ENCODE measurements at places on chromosomes 5 and 9.

- no peak for DNase-seq
Observed at GRCh38 chr9:130201974-130202373, 29.8 kb downstream of the NCS1 start.

DNA sequence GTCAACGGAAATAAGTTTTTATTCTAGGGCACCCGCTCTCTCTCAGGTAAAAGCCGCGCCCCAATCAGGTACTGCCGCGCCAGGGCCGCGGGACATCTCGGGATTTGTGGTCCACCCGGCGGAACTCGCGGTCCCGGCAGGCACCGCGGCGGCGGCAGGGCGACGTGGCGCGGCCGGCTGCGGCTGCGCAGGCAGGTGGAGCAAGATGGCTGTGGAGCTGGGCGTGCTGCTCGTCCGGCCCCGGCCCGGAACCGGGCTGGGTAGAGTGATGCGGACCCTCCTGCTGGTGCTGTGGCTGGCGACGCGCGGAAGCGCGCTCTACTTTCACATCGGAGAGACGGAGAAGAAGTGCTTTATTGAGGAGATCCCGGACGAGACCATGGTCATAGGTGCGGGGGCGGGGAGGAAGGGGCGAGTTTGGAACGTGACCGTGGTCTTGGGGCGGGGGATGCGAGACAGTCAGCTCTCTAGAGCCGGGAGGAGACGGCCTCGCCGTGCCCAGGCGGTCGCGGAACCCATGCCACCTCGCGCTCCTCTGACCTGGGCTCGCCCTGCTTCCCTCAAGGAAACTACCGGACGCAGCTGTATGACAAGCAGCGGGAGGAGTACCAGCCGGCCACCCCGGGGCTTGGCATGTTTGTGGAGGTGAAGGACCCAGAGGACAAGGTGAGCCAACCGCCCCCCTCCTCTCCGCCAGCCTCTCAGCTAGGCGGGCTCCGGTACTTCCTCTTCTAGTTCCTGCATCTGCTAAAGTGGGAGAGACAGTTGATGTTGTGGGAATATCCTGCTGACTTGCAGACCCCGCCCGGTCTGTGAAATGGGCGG lies at the start of gene TMED9:
Gene TMED9 (plus strand): TSS at position 194 of the 825 bp plus-strand sequence. CDS start 12 bp downstream, at position 206.
- peak; percentile 69 for DNase-seq

- no peak for DNase-seq
Observed at GRCh38 chr5:112706446-112707016, 31.2 kb upstream of the APC start.

DNA sequence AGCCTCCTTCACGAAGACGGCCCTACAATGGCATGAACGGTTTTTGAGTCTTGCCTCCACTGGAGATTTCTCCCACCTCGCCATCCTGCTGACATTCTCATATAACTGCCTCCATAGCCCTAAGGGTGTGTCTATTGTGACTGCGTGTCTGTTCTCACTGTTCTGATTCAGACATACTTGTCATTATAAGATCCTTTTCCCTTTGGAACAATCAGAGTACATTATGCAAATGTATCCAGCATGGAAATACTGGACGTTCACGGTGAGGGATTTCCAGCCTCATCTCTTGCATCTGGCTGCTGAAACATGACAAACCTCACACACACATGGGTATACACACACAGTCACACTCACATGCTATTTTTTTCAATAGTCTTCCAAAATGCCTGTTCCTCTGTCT lies 402.1 kb downstream of the DIRAS2 start:
- no peak for DNase-seq

- DNase-seq, result no peak
Observed at GRCh38 chr5:131635684-131636572, 899 bp upstream of the RAPGEF6 start.

DNA sequence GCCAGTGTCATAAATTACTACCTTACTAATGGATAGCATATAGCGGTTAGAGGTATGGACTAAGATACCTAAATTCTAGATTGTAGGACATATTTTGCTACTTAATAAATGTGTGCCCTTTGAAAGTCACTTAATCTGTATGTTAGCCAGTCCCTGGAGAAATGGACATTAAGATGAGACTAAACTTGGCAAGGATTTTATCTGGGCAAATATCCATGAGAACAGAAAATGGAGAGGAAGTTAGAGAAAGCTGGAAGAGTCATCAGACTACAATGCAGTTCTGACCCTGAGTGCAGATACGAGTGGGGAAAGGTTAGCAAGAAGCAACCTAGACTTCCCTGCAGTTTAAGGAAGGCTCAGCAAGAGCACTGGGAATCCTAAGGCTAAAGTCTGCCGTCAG lies 33.0 kb downstream of the TBCA start:
- DNase-seq, result no peak

DNA sequence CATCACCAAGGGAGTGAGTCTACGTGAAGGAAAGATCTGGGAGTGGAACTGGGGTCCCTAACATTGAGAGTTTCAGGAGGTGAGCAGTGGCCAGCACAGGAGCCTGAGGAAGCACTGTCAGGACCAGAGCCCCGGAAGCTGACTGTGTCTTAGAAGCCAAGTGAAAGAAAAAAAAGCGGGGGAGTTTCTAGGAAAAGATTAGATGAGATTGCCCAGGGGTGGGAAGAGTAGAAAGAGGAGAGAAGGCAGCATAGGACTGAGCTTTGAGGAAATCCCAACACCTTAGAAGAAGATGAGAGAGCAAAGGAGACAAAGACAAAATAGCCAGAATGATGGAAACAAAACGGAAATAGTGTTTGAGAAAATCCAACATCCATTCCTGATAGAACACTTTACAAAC lies 37.0 kb upstream of the LRRTM2 start:
- no peak for DNase-seq

DNA sequence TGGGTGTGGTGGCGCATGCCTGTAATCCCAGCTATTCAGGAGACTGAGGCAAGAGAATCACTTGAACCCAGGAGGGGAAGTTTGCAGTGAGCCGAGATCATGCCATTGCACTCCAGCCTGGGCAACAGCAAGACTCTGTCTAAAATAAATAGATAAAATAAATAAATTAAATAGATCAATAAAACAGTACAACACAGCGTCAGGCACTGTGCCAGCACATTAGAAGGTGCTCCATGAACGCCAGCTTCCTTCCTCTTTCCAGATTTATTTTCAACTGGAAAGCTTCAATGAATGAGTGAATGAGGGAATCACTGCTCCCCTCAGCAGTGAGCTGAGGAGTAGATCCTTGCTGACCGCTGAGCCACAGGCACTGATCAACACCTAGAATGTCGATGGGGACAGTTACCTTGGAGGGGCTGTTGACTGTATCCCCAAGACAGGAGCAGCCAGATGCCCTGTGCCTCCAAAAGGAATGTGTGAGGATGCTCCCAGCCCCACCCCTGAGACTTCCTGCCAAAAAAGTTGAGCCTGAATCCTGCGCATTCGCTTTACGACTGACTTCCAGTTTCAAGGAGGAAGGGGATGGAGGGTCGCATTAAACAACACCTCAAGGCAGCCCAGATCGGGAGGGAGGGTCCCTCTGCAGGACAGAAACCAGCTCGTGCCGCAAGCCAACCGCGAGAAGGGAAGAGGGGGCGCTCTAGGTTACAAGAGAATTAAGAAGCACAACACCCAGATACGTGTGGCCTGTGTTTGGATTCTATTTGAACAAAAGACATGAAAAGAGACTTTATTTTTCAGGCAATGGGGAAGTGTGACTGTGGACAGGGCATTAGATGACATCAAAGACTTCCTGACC lies 54.0 kb upstream of the CNOT6 start:
- no peak for DNase-seq

- DNase-seq, result no peak
Observed at GRCh38 chr5:7897014-7897600, 28.2 kb downstream of the MTRR start.

DNA sequence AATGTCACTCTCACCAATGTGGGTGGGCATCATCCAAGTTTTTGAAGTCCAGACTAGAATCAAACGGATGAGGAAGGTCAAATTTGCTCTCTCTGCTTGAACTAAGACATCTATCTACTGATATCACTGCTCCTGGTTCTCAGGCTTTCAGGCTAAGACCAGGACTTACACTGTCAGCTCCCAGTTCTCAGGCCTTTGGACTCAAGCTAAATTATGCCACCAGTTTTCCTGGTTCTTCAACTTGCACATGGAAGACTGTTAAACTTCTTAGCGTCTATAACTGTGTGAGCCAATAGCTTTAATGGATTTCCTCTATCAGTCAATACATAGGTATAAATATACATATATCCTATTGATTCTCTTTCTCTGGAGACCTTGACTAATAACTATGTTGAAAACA lies 35.3 kb downstream of the LYRM7 start:
- no peak for DNase-seq

DNA sequence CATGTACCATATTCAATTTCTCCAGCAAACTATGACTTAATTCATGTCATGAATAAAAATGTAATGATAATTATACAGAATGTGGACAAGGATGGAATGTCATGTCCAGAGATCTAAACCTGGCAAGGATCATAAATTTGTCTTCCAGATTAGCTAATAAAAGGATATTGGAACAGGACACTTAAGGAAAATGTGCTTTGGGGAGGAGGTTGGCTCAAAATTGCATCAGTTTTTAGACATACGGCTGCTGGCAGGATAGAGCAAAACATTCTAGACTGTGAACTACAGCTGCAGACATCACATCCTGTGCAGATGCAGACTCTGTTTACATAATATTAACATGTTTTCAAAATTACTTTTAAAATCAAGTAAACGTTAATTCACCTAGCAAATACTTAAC lies 248.4 kb downstream of the TLR4 start:
- DNase-seq, result no peak

GRCh38 chr9:112544477-112544876 lies 57.9 kb downstream of the KIAA1958 start:
- DNase-seq, result no peak

DNA sequence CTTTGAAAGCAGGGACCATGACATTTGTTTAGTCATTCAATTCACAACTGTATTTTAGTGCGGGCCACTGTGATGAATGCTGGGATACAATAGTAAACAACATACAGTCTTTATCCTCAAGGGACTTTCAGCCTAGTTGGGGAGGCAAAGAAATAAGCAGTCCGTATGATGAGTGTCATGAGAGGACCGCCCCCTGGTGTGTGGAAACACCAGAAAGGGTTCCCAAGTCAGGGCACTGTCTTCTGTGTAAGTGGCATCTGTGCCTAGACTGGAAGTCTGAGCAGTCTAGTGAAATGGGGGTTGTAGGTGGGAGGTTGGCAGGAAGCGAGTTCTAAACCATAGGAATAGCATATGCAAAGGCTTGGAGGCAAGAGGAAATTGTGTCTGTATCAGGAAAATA lies 6.8 kb downstream of the C9orf43 start:
- no peak for DNase-seq

DNA sequence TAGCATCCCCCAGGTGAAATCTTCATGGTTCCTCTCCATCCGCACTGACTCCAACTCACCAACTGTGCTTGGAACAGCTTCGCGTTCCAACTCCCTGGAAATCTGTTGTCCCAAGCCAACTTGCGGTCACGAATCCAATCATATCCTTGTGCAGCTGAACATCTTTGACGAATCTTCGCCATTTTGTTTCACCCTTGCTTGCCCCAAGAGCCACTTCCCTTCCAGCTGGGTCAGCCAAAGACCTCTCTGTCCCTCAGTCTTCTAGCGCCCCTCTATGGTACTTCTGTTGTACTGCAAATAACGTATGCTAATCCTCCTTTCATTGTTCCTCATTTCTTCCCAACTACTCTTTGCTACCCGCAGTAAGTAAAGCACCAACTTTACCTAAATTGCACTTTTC lies 61.0 kb upstream of the TARS1 start:
- no peak for DNase-seq

DNA sequence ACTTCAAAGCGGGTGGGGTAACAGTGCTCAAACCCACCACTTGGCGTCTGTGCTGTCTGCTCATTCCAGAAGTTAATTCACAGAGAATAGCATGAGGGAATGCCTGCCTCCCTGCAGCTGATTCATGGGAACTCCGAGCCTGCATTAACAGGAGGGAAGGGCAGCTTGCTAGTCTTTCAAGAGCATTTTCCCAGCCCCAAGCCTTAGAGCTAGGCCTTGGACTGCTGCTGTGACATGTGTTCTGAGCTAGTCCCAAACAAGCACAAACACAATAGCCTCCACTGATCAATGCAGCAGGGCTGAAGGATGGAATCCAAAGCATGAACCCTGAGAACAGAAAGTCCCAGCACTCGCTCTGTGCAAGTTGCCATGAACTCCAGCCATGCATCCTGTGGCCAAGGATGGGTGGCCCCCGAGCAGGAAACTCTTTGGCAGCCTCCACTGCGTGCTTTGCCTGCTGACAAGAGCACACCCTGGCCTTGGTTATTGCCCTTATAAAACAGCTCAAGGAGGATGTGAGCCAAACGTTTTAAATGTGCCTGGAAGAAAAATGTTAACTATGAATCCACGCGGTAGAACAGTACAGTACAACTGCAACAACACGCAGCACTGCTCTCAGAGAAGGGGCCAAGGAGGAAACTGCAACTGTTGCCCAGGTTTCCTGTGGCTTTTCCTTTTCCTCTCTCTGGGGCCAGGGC lies 653.1 kb upstream of the KLF4 start:
- DNase-seq, result no peak

GRCh38 chr5:169545762-169546161 lies 37.8 kb upstream of the SPDL1 start:
- DNase-seq, result no peak

DNA sequence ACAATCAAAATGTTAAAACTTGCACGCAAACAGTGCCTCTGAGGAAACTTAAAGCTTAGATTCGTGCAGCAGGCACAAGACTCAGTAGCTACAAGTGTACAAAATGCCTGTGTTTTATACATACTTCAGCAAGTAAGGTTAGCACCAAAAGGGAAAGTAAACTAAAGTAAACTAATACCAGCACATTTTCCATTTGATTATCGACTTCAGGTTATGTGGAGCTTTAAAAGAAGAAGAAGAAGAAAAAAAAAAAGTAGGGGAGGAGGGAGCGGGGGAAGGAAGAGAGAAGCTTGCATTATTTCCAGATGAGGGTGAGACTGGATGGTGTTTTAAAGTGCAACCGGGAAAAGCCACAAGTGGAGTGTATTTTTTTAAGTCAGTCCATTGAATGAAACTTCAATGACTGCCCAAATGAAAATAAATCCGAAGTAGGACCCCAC lies 596 bp upstream of the ADAMTS6 start:
- DNase-seq, result peak; percentile 45

GRCh38 chr5:160492565-160492964 lies 70.9 kb downstream of the PTTG1 start:
- no peak for DNase-seq

DNA sequence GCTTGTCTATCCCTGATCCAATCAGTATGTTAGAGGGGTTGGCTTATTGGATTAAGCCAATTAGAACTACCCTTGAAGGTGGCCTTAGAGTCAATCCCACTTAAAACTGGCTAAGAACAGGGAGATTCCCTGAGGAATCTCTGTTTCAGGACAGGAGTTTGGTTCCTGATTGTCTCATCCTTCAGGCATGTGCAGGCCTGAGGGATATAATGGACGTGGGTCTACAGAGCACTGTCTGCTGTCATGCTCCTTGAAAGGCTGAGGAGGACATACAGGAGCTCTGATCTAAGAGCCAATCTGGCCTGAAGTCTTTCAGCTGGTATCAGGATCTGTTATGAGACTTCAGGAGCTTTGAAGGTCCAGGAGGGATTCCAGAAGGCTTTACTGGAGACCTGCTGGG lies 36.2 kb upstream of the PRXL2C start:
- DNase-seq, result no peak

All from KG1 (cell line).